ENCODE measurements at places on chromosomes 3 and 15.

DNA sequence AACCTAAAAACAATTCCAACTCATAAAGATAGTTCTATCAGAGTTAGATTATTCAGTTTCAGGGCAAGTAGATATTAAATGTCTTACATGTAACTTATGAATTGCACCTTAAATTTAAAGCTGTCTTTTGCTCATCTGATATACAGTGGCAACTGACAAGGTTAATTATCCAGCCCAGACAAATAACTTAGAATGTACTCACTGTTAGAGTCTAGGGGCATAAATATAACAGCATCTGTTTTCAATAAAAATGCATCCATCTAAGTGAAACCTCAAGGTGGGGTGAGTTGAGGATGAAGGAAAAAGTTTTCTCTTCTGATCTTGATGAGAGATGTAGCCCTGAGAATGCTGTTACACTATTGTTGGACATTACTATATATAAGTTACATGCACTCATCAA is 112.6 kb downstream of the FBN1 start:
- no peak for DNase-seq

DNA sequence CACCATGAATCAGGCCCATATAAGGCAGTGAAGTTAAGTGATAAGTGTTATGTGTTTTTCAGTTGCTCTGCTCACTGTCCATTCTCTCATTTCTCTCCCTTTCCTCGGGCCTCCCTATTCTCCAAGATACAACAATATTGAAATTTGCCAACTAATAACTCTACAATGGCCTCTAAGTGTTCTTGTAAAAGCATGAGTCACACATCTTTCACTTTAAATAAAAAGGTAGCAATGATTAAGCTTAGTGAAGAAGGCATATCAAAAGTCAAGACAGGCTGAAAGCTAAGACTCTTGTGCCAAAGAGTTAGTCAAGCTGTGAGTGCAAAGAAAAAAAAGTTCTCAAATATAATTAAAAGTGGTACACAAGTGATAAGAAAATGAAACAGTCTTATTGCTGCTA is 675.4 kb downstream of the OTOL1 start:
- DNase-seq: no peak

DNA sequence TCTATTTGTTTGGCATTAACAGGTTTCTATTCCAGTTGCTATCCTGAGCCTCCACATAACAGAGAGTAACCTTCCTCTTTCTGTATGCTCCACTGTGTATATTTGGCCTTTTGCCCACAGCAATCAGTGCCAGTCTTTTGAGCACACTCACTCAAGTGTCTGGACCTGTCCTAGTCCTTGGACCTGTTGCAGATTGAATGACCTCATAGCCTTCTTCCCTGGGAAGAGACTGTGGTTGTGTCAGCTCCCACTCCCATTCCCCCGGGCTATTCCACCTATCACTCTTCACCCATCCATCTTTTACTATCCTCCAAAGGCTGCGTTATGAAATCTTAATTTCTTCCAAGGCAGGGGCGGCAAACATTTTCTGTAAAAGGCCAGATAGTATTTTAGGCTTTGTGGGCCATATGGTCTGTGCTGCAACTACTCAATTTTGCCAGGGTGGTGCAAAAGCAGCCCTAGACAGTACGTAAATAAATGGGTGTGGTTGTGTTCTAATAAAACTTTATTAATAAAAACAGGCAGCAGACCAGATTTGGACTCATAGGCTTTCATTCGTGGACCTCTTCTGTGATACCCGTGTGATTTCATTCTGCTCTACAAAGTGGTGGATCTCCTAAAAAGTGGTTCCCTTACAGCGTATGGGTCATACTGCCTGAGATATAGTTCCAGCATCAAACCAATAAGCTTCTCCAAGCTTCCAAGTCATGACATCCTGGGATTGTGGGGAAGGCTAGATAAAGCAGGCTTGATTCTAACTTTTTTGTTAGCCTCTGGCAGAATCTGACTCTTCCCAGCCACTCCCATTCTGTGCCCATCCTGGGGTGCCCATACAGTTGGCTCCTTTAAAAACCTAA is 57.4 kb downstream of the CDAN1 start:
- no peak for DNase-seq

- no peak for DNase-seq
These were observed 7.9 kb downstream of the TNFSF10 start for GRCh38 chr3:172515130-172515918.

DNA sequence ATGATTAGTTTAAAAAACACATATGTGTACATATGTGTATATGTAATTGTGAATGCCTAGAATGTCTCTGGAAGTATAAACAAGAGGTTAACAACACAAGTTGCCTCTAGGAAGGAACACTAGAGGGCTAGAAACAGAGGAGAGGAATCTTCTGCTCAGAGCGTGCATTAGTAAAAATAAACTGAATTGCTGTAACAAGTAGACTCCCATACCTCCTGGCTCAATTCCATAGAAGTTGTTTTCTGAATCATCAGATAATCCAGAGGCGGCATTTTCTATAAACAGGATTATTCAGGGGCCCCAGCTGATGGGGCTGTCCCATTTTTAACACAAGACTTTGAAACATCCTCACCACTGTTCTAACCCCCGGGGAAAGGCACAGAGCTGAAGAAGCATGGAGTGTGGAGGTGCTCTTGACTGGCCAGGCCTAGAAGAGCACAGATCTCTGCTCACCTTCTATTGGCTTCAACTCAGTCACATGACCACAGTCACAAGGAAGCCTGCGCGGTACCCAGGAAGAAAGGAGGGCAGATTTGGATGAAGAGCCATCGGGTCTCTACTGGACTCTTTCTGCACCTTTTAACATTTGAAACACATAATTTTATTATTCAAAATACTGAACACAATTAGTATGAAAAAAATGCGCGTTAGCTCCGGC is 145.7 kb downstream of the TLE3 start:
- no peak for DNase-seq

GRCh38 chr3:86175051-86175536 is 815.9 kb downstream of the VGLL3 start:
- DNase-seq: no peak

GRCh38 chr3:174958671-174959328 is 99.7 kb downstream of the NAALADL2 start:
- no peak for DNase-seq

DNA sequence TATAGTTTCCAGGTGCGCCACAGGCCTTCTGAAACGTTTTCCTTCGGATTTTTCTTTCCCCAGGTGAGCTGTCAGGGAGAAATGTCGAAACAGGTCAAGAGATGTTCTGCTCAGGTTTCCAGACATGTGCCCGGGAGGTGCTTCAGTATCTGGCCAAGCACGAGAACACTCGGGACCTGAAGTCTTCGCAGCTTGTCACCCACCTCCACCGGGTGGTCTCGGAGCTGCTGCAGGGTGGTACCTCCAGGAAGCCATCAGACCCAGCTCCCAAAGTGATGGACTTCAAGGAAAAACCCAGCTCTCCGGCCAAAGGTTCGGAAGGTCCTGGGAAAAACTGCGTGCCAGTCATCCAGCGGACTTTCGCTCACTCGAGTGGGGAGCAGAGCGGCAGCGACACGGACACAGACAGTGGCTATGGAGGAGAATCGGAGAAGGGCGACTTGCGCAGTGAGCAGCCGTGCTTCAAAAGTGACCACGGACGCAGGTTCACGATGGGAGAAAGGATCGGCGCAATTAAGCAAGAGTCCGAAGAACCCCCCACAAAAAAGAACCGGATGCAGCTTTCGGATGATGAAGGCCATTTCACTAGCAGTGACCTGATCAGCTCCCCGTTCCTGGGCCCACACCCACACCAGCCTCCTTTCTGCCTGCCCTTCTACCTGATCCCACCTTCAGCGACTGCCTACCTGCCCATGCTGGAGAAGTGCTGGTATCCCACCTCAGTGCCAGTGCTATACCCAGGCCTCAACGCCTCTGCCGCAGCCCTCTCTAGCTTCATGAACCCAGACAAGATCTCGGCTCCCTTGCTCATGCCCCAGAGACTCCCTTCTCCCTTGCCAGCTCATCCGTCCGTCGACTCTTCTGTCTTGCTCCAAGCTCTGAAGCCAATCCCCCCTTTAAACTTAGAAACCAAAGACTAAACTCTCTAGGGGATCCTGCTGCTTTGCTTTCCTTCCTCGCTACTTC is 3.8 kb downstream of the BHLHE40 start:
- DNase-seq: no peak

- no peak for DNase-seq
These were observed 234.6 kb downstream of the RBMS3 start for GRCh38 chr3:29515451-29515850.

- DNase-seq: no peak
These were observed 102.5 kb downstream of the SST start for GRCh38 chr3:187567661-187568121.

DNA sequence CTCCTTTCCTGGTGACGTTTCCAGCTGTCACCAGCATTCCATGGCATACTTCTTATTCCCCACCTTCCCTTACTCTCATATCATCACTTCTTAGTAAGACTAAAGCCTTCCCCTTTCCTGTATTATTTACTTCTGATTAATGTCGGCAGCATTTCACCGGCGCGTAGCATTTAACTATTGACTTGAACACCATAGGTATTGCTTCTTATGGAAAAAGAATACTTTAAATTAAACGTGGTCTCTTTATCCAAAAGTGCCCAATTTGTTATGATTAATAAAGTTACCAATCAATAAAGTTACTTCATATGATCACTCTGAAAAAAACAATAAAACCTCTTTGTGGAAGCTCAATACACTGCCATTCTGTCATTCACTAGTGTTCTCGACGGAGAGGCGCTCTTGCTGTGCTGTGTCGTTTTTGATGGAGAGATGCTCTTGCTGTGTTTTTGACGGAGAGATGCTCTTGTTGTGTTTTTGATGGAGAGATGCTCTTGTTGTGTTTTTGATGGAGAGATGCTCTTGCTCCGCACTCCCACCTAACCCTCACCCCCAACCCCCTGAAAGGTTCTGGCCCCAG is 165.0 kb downstream of the XXYLT1 start:
- DNase-seq: no peak

GRCh38 chr3:54337846-54338245 is 215.5 kb downstream of the CACNA2D3 start:
- no peak for DNase-seq

GRCh38 chr3:180329187-180329586 is 272.8 kb upstream of the TTC14 start:
- no peak for DNase-seq

- DNase-seq: no peak
These were observed 220.2 kb downstream of the MTHFS start for GRCh38 chr15:79676621-79677020.

DNA sequence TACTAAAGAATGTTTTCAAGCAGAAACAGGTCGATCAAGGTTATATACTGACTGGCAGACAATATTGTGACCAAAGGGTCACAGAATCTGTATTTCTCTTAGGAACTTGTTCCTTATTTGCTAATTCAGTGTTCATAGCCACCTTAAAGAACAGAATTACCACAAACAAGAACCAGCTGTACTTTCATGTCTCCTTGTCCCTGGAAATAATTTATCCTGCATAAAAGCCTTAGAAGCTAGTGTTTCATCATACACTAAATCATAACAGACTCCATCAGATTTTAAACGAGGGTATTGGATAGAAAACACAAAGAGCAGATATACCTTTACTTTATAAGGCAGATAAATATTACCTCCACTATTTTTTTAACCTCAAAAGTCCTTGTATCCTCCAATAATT is 6.4 kb downstream of the DNAJC19 start:
- no peak for DNase-seq

DNA sequence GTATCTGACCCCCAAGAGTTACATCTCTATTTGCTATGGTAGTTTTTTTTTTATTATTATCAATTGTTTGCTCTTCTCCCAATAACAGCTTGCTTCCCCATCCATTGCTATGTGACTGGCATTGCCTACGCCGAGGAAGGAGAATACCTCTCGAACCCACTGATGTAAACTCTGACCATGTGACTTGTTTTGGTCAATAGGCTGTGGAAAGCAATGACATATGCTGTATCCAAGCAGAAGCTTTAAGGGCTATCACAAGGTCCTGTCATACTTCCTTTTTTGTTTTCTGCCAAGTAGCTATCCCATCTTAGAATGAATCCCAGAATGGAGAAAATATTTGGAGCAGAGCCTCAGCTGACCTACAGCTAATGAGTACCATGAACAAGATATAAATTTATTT is 111.0 kb upstream of the FRMD4B start:
- DNase-seq: no peak

- no peak for DNase-seq
These were observed 97.8 kb downstream of the NUP210 start for GRCh38 chr3:13322324-13322723.

- no peak for DNase-seq
These were observed 1159.5 kb downstream of the IGSF11 start for GRCh38 chr3:117874904-117875874.

DNA sequence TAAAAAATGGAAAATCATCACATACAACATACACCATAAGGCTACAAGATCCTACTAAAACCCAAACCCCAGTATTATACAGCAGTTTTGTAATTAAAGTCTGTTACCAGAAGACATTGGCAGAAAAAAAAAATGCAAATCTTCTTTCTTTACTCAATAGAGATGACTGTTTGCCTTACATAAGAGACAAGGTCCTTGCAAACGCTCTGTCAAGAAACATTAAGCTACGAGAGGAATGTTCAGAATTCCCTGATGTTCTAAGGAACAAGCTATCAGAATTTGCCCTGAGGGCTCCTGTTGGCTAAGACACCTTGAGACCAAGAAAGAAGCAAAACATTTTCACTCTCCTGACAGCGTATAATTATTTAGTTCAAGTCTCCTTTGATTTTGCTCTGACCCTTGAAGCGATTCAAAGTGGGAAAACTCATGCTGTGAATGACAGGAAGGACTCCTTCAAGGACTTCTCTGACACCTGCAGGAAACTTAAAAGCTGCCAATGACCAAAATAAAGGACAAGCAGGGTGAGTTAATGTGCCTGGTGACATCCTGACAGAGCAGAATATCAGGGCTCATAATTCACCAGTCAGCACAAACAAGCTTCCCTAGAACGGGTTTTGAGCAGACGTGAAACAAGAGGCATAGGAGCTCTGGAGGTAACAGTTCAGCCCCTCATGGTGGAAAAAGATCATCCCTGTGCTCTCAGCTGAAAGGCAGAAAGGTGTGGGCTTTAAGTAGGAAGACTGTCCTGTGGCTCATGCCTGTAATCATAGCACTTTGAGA is 2.5 kb downstream of the SCAMP2 start:
- no peak for DNase-seq

DNA sequence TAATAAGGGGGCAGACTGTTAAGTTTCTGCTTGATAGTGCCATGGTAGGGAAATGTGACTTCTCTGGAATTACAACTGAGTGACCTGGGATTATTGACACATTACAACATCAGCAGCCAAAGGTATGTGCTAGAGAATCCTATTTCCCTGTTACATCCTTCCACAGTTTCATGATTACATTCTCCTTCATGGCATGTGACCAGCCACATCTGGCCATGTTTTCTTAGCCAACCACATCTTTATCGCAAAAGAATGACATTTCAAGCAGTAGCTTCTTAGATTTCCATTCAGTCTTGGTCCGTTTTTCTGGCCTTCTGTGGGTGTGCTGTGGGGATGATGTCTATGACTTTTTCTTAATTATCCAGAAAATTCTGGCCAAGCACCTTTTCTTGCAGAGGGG is 45.4 kb upstream of the CTDSPL start:
- no peak for DNase-seq
